H7 (cell line): ENCODE measurements at places on chromosomes 16 and 17. TPM values are rescaled to one million over a fixed set of nuclear protein-coding genes. Genes with fewer than 3 reads are reported as not detected.

DNA sequence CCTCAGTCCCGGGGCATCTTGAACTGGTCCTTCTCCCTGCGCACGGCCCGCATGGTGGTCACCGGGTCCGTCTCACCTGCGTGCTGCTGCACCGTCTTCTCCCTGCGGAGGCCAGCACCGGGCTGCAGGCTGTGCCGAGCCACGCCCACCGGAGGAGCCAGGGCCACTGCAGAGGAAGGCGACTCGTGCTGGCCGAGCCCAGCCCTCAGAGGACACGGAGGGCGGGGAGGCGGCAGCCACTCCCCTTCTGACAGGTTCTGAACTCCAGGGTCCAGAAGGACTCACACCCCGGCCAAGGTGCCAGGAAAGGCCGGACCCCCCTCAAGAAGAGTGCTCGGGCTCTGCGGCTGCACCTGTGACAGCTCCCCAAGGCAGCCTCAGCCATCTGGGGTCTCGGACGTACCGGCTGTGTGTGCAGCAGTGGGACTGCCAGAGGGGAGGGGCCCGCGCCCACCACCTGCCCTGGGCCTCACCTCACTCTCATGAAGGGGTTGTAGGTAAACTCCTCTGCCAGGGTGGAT is 15.8 kb upstream of the IGFALS start:
- peak; percentile 92 for DNase-seq

DNA sequence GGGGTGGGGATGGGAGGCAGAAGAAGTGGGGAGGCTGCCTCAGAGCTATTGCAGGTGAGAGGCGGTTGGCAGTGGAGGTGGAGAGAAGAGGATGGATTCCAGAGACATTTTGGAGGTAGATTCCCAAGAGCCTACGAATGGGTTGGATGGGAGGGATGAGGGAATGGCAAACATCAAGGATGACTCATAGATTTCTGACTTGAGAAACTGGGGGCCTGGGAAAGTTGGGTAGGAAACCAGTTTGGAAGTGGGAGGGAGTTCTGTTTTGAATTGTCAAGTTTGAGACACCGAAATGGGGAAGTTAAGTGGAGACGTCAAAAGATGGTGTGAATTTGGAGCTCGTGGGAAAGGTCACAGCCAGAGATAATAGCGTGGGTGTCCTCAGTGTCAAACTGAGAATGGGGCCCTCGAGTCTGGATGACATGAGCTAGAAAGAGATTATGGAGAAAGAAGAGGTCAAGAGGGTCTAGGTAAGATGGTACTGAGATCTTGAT is 6.2 kb upstream of the CYLD start:
- no peak for DNase-seq

Gene MON1B
- total RNA-seq, result 10.9 and 12.4 TPM in 2 replicates

DNA sequence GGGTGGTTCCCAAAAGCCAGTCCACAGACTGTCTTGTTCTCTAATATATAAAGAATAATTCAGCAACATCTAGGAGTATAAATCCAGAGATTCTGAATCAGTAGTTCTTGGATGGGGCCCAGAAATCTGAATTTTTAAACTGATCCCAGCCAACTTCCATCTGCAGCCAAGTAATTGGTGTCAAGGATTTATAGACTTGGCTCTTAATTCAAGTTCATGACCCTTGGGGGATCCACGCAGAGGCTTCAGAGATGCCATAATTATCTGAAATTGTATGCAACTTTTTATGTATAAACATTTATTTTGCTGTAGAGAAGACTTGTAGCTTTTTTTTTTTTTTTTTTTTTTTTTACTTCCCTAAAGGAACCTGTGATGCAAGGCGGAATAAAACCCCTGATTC is 60.6 kb downstream of the HLF start:
- DNase-seq, result no peak

- no peak for DNase-seq
Measured at GRCh38 chr17:19670908-19671307, 22.4 kb downstream of the ALDH3A2 start.

Gene TMED6
- total RNA-seq, result 0.52 TPM in 1 of 2 replicates, not detected in the other

GRCh38 chr17:75601057-75601987 is 13.7 kb downstream of the MYO15B start:
- DNase-seq, result peak; percentile 95

DNA sequence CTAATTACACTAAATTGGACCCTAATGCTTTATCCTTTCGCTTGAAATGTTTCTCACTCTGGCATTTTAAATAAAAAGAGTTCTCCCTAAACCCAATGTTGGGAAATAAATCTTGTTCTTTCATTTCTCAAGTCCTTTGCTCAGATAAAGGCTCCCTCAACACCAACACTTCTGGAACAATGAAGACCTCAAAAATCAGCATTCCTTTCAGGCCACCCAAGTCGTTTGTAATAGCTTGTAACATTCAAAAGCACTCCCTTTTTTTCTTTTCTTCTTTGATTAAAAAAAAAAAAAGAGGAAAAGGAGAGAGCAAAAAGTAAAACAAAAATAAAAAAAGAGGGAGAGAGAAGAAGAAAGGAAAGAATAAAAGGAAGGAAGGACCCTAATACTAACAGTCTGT is 23.3 kb upstream of the FOXJ1 start:
- no peak for DNase-seq

DNA sequence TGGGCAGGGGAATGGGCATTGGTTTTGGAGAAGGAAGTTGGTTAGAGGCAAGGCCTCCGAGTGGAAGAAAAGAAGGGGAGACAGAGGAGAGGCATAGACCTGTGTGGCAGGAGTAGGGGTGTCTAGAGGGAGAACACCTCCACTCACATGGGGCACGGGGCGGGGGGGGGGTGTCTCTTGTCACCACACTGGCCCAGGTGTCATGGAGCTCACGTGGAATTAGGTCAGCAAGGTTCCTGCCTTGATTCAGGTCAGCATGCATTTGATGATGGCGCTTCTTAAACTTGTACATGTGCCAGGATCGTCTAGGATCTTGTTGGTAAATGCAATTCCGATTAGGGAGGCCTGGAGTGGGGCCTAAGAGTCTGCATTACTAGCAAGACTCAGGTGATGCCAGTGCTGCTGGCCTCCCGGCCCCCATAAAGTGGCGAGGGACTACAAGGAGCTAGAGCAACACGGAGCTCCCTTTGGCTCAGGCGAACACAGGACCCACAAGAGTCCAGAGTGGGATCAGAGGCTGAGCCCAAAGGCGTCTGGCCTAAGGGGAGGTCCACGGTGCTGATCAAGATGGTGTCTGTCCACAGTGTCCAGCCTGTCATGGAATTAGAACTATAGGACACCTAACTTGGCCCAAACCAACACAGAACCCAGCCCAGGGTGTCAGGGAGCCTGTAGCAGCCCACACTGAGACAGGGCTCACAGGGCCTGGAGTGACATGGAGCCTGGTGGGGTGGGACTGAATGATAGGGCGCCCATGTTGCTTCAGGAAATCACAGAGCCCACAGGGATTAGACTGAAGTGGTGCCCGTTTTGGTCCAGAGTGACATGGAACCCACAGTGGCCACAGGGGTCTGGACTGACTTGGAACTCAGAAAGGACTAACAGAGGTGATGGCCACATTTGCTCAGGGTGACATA is 16.7 kb downstream of the EPOP start:
- DNase-seq, result no peak

GRCh38 chr16:26129997-26130396 is 438.2 kb downstream of the HS3ST4 start:
- no peak for DNase-seq

- DNase-seq, result no peak
Measured at GRCh38 chr16:25184771-25185170, 32.0 kb upstream of the AQP8 start.

Gene FGF11
- total RNA-seq, result 12.5 and 20.7 TPM in 2 replicates

DNA sequence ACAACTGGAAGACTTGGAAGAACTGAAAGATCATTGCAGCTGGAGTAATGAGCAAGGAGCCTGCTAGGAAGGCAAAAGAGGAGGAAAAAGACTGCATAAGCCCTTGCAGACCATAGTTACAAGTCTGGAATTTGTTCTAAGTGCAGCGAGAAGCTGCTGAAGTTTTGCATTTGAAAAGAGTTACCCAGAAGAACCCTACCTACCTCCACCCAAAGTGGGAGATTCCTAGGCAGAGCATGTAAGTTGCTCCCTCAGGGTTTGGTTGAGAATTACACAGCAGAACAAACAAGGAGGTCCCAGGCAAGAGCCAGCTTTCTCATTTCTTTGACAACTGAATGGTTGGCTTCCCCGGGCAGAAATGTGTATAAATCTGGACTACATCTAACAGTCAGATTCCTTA is 118.7 kb upstream of the NUDT7 start:
- DNase-seq, result no peak

DNA sequence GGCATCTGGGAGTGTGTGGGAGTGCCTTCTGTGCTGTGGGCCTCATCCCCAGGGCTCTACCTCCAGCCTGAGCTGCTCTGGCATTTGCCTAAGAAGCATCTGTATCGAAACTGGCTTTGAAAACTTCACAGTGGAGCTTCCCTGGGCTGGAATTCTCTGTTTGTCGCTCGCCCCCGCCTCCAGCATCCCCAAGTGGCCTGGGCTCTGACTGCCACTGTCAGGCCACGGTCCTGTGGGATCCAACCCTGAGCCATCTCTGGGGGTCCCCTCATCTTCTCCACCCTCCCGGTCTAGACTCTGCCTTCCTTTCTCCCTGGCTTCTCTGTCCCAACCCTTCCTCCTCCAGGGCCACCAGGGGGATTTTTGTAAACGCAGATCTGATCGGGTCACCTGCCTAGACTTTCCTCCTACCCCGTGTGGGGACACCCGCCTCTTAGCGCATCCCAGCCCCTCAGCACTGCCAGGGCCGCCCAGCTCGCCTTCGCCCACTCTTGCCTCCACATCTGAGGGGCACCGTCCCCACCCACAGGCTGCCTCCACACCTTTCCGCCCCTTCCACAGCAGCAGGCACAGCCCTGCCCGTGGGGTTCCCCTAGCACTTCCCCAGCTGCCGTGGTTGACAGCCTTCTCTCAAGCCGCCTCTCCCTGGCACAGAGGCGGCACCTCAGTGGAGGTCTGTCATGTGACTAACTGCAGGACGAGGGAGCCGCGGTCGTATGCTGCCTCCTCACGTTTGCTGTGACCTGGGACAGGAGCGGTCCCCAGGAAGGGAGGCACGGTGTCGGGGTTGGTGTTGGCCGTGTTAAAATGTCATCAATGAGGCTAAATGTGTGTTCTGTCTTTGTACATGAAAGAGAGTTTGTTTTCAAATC is 12.0 kb downstream of the TBC1D24 start:
- DNase-seq, result peak; percentile 89

DNA sequence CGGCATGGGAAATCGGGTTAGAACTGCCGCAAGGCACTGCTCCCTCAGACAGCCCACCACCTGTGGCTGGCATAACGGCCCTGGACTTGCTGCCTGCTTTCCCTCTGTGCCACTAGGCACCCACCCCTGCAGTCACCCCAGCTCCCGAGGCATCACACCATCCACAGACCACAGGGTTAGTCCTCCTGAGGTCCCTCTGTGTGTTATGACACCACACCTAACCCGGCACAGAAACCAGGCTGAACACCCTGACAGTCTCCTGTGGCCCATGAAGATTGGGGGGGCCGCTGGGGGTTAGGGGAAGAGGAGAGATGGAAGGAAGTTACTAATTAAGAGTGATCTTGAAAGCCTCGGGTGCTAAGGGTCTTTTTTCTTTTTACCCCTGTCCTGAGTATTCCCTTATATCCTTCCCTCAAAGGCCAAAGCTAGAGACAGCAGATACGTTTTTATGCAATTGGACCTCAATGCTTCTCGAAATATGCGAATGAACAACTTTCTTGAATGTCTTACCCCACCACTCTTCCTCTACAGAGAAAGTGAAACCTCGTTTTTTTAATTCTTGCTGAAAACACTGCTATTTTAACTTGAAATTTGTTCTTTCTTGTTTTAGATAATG is 7.0 kb downstream of the CYTH1 start:
- no peak for DNase-seq

- no peak for DNase-seq
Measured at GRCh38 chr17:288802-289356, 63.7 kb downstream of the RPH3AL start.

Gene ABI3
- total RNA-seq, result 1.9 and 2.7 TPM in 2 replicates

Gene KRTAP17-1
- total RNA-seq, result not detected in 2 replicates

GRCh38 chr17:27657620-27658019 is 26.6 kb downstream of the LGALS9 start:
- no peak for DNase-seq

DNA sequence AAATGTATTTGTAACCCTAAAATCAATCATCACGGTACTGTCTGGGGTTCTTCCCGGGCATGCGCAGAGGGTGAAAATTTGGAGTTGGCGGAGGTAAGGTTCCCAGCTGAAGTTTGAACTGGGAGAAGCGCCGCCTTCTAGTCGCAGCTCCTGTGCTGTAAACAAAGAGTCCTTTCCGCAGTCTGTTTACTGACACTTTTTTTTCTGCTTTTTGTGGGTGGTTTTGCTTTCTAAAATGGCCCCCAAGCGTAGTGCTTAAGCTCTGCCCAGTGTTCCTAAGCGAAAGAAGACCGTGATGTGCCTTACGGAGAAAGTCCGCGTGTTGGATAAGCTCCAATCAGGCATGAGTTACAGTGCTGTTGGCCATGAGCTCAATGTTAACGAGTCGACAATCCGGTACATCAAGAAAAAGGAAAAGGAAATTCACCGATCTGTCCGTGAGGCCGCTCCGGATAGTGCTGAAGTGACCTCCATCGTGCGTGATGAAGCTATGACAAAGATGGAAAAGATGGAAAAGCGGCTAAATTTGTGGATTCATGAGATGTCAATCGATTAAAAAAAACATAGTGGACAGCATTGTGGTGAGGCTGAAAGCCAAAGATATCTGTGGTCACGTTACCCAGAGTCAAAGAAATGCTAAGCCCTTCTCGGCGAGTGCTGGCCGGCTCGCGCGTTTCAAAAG is 570 bp upstream of the CFDP1 start:
- DNase-seq, result peak; percentile 80

Gene SLC5A10
- not detected in 2 replicates for total RNA-seq

DNA sequence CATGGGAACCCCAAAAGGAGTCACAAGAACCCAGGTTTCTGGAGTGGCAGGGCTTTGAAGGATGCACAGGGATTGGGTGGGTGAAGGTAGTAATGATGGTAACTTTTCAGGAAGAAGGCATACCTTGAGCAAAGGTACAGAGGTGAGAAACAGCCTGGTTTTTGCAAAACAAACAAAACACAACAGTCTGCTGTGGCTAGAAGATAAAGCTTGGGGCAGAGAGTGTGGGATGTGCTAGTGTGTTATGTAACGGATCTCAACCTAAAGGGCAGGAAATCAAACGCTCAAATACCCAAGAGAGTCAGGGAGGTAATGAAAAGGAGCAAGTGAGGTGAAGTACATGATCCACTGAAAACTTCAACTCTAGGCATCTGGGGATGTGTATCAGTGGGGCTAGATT is 4.6 kb downstream of the PTGES3L start:
- no peak for DNase-seq
